Karpas-422 (cell line): ENCODE measurements at places on chromosomes 1 and 21.
A peak's percentile ranks its signal among the peaks of the same experiment; 100 is the strongest.

- DNase-seq, result no peak
Measured at GRCh38 chr1:23384312-23385058, 14.8 kb upstream of the ZNF436 start.

GRCh38 chr1:115062542-115063004 is 26.7 kb downstream of the TSPAN2 start:
- DNase-seq, result no peak

- DNase-seq, result no peak
Measured at GRCh38 chr1:30733493-30733892, 10.1 kb upstream of the MATN1 start.

DNA sequence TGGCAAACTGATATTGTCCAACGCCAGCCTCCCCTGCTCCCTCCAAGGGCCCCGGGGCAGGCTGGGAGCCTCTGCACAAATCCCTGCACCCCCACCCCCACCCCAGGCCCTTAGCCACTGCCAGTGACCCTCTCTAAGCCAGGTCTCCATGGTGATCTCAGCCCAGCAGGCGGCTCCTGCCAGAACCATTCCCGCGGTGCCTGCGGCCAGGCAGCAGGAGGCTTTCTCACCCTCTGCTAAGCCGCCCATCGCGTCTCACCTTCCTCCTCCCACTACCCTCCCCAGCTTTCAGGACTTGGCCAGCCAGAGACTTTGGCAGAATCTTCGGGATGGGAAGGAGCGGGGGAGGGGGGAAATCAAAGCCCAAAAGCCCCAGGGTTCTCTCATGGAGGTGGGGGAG is 46.8 kb upstream of the WASF2 start:
- DNase-seq, result no peak

DNA sequence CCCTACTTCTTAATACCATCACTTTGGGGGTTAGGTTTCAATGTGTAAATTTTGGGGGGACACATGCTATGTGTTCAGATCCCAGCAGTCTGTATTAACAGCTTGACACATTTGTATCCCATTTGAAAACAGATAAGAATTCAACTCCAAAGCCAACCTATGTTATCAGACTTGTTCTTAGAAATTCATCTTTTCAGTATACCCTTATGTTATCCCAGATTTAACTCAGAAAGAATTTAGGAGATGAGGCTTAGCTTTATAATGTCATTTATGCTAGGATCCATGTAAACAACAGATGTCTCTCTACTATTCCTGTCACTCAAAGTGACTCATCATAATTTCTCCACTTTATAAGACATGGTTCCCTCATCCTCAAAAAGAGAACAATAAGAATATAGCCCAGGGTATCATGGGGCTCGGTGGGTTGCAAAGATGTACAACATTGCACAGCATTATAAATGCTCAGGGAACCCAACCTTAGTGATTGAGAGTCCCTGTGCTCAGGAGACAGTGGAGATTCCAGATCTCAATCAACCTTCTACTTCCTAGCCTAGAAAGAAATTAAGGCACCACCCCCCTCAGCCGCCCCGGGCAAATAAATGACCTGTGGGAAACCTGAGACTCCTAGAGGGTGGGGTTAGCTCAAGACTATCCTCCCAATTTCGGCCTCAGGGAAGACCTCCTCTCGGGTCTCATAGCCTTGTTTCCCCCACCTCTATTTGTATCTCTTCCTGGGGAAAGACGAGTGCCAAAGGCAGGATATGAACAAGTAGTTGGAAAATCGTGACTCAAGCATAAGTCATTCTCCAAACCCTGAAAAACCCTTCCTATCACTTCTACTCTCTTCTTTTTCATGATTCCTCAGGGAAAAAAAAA is 265.1 kb upstream of the CAMK1G start:
- no peak for DNase-seq

GRCh38 chr1:167737169-167737568 is 15.4 kb downstream of the MPZL1 start:
- no peak for DNase-seq

DNA sequence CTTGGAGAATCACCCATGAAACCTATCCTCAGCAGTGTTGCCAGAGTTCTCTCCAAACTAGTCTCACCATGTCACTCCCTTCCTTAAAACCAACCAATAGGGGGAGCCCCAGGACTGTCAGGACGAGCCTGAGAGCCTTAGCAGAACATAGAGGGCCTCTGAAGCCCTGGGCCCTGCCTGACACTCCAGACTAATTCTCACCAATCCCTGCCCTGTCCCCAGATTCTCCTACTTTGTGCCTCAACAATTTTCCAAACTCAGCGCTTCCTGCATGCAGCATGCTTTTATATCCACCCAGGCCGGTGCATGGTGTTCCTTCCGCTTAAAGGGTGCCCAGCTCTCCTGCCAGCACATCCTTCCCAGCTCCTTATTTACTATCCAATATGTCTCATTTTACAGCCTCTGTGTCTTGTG is 42.7 kb downstream of the HSD3B1 start:
- peak; percentile 87 for DNase-seq

DNA sequence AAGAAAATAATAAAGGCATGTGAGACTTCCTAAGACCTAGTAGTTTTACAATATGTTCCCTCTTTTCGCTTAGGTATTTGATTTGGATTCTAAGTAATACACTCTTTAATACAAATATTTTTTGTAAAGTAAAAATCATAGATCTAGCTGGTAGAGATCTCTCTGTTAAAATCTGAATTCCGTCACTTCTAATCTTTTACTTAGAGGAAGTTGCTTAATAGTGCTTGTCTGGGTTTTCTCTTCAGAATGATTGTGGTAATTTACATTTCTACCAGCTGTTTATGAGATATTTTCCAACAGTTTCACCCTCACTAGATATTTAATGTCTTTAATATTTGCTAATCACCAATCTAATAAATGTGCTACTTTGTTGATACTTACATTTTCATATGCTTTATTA is 23.3 kb downstream of the RBM11 start:
- no peak for DNase-seq

GRCh38 chr1:171477804-171478203 is 7.5 kb upstream of the PRRC2C start:
- DNase-seq, result no peak

DNA sequence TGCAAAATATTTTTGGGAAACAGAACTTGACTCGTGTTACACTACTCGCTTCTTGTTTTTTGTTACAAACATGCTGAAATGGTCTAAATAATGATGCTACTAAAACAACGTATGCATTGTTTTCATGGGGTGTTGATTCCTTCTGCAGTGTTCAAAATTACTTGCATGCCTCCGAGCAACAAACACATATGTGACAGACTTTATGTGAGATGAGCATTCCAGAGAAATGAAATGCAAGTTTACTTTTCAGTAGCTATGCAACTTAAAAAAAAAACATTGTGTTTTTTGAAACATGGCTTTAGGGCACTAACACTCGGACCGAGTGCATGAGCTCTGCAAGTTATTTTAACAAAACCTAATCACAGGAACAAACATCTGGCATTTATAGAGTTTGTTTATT is 84.8 kb downstream of the CAMTA1 start:
- no peak for DNase-seq

GRCh38 chr1:53640701-53641075 is 98.3 kb downstream of the GLIS1 start:
- DNase-seq, result no peak

GRCh38 chr1:241894016-241894415 is 46.0 kb downstream of the EXO1 start:
- DNase-seq, result no peak

DNA sequence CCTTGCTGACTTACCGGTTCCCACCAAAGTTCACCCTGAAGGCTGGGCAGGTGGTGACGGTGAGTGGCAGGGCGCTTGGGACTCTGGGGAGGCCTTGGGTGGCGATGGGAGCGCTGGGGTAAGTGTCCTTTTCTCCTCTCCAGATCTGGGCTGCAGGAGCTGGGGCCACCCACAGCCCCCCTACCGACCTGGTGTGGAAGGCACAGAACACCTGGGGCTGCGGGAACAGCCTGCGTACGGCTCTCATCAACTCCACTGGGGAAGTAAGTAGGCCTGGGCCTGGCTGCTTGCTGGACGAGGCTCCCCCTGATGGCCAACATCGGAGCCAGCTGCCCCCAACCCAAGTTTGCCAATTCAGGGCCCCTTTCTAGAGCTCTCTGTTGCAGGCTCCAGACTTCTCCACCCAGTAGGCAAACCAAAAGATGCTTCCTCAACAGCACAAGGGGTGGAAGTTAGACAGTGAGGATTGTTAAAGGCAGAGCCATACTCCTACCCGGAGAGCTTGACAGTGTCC is 16.4 kb upstream of the SEMA4A start:
- no peak for DNase-seq

DNA sequence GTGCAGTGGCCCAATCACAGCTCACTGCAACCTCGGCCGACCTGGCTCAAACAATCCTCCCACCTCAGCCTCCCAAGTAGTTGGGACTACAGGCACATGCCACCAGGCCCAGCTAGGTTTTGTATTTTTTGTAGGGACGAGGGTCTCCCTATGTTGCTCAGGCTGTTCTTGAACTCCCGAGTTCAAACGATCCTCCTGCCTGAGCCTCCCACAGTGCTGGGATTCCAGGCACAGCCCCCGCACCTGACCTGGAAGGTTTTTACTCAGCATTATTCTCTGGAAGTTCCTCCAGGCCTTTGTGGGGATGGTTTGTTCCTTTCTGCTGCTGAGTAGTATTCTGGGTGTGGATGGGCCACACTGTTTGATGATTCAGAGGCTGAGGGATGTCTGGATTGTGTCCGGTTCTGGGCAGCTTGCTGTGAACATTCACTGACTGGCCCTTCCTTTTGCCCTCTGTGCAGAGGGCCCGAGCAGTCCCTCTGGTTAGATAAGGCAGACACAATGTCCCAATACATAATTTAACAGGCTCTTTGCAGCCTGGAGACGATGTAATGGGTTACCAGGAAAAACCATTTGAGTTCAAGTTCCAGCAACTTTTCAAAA is 6.0 kb upstream of the TRAPPC10 start:
- DNase-seq, result no peak

DNA sequence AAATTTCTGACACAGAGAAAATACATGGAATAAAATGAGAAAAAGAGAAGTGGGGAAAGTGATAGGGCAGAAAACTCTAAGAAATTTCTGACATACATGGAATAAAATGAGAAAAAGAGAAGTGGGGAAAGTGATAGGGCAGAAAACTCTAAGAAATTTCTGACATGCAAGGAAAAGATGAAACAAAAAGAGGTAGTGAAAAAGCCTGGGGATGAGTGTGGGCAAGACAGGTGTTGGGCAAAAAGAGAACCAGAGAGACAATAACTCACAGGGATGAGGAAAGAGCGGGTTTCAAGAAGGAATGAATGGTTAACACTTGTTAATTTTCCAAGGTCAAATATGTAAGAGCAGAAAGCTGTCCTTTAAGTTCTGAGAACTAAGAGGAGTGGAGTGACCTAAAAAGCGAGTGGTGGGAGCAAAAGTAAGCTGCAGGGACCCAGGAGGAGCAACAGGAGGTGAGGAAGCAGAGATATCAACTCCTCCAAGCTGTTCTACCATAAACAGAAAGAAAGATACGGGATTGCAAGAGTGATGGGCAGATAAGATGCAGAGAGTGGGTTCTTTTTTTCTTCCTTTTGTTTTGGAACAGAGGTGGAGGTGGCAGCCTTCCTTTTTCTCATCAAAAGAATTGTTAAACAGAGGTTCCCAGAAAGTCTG is 29.9 kb upstream of the EXO1 start:
- DNase-seq, result no peak

- DNase-seq, result no peak
Measured at GRCh38 chr1:119914071-119914470, 17.8 kb upstream of the ADAM30 start.

GRCh38 chr21:34085129-34085528 is 11.8 kb downstream of the MRPS6 start:
- no peak for DNase-seq

DNA sequence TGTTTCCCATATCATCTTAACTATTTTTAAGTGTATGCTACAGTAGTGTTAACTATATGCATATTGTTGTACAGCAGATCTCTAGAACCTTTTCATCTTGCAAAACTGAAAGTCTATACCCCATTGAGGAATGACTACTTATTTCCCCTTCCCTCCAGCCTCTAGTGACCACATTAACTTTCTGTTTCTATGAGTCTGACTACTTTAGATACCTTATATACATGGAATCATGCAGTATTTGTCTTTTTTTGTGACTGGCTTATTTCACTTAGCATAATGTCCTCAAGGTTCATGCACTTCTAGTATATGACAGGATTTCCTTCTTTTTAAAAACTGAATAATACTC is 96.5 kb upstream of the BTG3 start:
- DNase-seq, result no peak
